Myocyte (in vitro differentiated cells): ENCODE measurements at places on chromosomes 1 and 21. TPM values are rescaled to one million over a fixed set of nuclear protein-coding genes. Genes with fewer than 3 reads are reported as not detected.

Gene SWT1
- total RNA-seq, result 4.6 and 6.7 TPM in 2 replicates

Gene MUL1
- total RNA-seq, result 37.6 and 42.4 TPM in 2 replicates

Gene RER1
- total RNA-seq, result 58.1 and 64.6 TPM in 2 replicates

DNA sequence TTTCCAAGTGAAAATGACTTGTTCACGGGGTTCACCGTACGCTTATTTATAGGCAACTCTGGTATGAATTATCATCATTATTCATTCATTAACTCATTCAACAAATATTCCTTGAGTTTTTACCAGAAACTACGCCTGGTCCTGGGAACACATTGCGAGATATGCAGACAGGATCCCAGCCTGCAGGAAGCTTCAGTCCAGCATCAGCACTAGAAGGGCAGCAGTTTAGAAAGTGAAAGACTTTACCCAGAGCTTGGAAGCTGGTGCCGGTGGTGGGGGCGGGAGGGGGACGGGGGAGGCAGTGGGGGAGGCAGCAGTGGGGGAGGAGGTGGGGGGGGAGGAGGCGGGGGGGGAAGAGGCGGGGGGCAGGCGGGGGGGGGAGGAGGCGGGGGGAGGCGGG is 55.9 kb downstream of the SETD4 start:
- DNase-seq, result no peak

DNA sequence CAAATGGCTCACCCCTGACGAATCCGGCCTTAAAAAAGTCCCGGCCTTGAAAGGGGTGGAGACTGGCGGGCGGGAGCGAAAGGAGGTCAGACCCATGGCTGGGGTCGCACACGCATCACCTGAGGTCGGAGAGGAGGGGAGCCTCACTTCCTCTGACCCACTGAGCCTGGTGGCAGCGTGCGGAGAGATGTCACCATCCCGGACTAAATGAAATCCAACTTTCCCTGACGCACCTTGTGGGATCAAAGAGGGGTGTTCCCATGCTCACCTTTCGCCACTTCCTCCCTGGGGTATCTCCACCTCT is 709 bp upstream of the SLC41A1 start:
- DNase-seq, result no peak

- DNase-seq, result peak; percentile 37
Measured at GRCh38 chr1:232678185-232678886, 48.4 kb upstream of the SIPA1L2 start.

- no peak for DNase-seq
Measured at GRCh38 chr21:42806509-42807140, 72.7 kb downstream of the WDR4 start.

Gene NUF2
- 0.27 TPM in 1 of 2 replicates, not detected in the other for total RNA-seq

GRCh38 chr1:88956003-88956402 is 36.4 kb downstream of the KYAT3 start:
- no peak for DNase-seq

DNA sequence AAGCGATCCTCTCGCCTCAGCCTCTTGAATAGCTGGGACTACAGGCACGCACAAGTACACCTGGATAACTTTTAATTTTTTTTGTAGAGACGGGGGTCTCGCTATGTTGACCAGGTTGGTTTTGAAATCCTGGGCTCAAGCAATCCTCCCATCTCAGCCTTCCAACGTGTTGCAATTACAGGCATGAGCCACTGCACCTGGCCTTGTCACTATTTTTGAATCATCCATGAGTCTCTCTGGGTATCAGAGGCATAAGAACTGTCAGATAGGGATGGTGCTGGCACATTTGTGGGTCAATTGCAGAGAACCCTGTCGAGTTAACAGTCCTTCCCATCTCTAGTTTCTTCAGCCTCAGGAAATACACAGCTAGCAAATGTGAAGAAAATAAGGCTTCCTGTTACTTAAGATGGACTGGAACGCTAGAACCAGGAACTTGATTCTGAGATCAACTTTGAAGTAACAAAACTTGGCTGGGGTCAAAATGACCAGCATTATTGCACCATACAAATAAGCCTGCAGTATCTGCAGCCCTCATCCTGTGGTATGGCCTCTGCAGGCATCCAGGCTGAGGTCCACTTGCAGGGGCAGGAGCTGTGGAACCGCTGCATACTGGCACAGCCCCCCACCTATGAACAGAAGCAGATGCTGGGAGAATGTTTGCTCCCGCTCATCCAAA is 124.3 kb upstream of the GADD45A start:
- DNase-seq, result peak; percentile 47

Gene OR10J5
- total RNA-seq, result not detected in 2 replicates

- DNase-seq, result no peak
Measured at GRCh38 chr1:157584503-157584902, 13.4 kb downstream of the FCRL4 start.
